ENCODE measurements at places on chromosomes 4 and X.

- no peak for DNase-seq
Observed at GRCh38 chr4:109444182-109444844, 10.7 kb downstream of the SEC24B start.

DNA sequence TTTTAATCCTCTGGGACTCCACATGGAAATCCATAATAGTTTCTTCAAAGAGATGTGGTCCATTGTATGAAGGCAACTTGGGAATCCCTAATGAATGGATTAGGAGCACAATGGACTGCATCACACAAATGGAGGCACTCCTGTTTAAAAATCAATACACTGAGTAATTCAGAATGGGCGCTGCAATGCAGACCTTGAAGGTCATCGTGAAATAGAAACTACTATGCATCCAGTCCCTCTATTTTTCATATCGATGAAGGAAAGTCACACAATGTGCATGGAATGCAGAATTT is 98.8 kb upstream of the EGFL6 start:
- DNase-seq, result no peak

GRCh38 chr4:61309616-61310015 is 109.5 kb downstream of the ADGRL3 start:
- DNase-seq, result no peak

DNA sequence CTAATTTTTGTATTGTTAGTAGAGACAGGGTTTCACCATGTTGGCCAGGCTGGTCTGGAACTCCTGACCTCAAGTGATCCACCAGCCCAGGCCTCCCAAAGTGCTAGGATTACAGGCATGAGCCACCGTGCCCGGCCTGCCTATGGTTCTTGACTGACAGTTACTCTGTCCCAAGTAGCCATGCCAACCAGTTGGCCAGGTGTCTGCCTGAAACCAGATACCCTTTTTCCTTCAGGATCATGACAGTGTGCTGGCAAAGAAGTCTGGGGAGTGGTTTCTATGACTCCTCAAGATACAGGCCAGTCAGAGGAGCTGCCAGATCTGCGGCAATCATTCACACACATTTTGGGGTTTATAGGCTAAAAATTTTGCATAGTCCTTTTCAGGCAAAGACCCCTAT is 1.7 kb upstream of the LAS1L start:
- no peak for DNase-seq

DNA sequence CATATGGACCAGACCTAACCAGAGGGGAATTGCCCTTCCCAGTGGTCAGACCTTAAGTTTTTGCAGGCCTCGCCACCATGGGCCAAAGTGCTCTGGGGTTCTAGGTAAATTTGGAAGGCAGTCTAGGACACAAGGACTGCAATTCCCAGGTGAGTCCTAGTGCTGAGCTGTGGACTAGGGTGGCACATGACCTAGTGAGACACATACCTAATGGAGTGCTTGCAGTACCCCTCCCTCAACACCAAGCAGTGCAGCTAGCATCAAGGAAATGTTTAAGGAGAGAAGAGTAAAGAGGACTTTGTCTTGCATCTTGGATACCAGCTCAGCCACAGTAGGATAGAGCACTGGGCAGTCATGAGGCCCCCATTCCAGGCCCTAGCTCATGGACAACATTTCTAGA is 60.8 kb downstream of the BRCC3 start:
- no peak for DNase-seq

GRCh38 chr4:139515531-139515958 is 40.5 kb downstream of the SETD7 start:
- DNase-seq, result no peak

DNA sequence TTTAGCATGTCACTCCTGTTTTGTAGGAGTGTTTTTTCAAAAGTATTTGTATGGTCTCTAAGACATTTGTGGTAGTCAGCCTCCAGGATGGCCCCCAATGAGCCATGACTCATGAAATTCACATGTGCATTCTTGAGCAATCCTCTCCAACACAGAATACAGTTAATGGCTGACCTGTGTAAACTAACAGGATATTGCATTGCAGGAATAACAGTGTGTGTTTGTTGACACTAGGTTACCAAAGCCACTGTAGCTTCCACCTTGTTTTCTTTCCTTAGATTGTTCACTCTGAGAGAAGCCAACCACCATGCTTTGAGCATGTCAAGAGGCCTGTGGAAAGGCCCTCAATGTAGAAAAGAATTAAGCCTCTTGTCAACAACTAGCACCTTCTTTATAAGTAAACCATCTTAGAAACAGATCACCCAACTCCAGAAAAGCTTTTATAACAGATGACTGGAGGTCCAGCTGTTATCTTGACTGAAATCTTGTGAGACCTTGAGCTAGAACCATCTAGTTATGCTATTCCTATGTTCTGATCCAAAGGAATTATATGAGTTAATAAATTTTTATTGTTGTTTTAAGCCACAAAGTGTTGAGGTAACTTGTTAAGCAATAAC is 28.5 kb downstream of the TBCK start:
- no peak for DNase-seq

GRCh38 chr4:177064116-177064515 is 245.6 kb upstream of the NEIL3 start:
- DNase-seq, result no peak

- DNase-seq, result no peak
Observed at GRCh38 chr4:127957105-127957504, 7.9 kb downstream of the MFSD8 start.
